ENCODE measurements at places on chromosomes 4 and X.

GRCh38 chr4:122894827-122895226 lies 27.6 kb downstream of the NUDT6 start:
- DNase-seq = no peak

- no peak for DNase-seq
Observed at GRCh38 chr4:41613386-41613785, 75.4 kb downstream of the LIMCH1 start.

- no peak for DNase-seq
Observed at GRCh38 chr4:8639777-8640720, 47.5 kb downstream of the CPZ start.

DNA sequence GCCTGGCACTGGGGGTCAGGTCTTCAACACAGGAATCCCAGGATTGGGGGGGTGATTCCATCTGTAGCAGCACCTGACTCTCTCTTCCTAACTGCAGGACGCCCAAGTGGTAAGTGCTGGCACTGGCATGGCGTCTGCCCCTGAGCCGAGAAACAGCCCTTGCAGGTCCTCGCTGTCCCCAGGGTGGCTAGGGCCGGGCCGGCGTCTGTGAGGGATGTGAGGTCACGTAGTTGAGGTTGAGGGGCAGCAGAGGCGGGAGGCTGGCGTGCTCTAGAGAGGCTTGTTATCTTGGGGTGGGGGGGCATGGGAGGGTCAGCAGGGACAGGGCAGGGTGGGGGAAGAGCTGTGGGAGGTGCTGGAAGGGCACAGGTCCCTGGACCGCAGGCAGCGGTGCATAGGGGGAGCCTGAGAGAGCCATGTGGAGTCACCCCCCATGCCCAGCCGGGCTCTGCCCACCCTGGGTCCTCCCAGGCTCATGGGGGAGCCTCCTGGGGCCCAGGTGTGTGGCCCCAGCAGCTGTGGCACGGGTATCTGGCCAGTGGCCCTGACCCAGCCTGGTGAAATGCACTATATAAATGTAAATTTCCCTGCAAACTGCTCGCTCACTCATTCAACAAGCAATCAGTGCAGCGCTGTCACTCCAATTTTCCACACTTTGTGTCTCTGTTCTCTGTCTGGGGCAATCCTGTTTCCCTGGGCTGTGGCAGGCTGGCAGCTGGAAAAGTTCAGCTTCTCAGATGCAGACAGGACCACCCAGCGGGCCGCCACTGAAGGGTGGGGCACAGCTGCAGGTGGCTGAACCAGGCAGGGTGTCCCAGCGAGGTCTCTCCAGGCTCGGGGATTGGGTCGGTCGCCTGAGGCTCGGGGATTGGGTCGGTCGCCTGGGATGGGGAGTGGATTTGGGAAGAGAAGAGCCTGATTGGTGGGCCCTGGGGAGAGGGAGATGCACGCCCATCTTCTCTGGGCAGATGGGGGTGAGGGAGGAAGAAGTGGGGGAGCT lies 102.2 kb upstream of the NKX1-1 start:
- DNase-seq = no peak

DNA sequence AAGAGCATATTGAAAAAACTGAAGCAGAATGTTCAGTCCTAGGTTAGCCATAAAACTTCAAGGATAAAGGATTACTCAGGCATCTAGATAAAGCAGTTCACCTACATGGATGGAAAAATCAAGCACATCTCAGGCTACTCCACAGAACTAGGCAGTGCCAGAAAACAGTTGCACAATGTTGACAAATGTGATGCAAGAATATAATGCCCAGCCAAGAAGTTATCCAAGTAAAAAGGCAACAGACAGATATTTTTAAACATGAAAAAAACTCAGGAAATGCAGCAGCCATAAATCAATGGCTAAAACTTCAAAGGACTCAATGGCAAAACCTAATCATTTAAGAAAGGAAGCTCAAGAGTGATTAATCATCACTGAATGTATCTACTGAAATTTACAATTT lies 456.0 kb upstream of the FAM241A start:
- no peak for DNase-seq

DNA sequence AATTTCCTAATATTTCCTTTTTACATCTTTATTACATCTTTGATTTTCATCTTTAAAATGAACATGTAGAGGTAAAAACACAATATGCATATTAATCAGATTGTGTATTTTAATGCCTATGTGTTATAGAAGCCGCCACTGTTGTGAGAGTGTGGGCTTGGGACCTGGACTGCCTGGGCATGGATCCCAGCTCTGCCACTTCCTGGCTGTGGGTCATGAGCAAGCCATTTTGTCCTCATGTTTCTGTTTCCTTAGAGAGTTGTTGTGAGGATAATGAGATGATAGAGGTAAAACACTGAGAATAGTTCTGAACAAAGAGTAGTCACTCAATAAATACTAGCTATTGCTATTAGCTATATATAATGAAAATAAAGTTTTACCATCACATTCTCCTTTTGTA lies 38.4 kb upstream of the SCOC start:
- DNase-seq = no peak

- no peak for DNase-seq
Observed at GRCh38 chr4:108901291-108901690, 138.4 kb upstream of the ETNPPL start.

DNA sequence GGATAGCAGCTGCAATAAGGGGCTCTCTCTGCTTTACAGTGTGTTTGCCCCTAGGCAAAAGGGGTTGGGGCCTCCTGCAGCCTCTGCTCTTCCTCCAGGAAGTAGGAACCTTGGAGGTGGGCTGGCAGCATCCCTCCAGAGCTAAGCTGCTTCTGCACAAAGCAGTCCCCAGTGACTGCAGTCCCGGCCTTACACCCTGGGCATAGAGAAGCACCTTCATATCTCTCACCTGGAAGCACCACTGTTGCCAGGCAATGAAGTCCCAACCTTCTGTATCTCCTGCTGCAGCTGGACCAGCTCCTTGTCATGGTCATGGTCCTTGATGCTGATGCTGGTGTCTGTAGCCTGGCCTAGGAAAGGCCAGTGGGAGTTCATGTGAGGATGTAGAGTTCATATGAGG lies 171.1 kb upstream of the TET2 start:
- no peak for DNase-seq

DNA sequence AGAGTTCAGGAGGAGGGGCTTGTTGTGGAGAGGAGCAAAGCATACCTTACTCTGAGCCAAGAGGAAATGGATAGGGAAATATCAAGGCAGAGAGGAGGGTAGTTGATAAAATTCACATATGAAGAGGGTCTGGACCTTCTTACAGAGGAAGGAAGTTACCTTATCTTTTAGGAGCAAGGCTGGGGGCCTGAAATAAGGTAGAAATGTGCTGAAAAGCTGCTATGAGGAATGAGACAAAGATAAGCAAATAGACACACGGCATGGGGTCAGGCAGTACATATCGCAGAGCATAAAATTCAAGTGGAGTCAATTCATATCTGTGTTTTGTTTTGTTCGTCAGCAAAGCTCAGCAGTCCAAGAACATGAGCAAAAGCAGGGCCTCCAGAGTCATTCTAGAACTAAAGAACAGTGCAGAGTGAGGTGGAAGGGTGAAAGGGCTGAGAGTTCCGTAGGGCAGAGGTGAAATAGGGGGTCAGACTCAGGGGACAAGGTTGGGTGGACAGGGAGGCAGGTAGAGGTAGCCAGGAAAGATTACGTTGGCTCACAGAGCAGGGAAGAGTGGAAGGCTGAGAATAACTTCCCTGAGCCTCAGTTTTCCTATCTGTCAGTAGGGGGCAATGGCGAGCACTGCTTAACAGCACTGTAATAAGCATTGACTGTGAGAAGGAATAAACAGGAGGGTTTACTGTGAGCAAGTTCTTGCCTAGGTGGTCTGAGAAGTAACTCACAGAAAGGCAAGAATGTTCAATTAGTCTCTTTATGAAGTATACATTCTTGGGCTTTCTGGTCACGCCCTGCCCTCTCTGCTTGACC lies 9.2 kb downstream of the VSIG4 start:
- DNase-seq = no peak

DNA sequence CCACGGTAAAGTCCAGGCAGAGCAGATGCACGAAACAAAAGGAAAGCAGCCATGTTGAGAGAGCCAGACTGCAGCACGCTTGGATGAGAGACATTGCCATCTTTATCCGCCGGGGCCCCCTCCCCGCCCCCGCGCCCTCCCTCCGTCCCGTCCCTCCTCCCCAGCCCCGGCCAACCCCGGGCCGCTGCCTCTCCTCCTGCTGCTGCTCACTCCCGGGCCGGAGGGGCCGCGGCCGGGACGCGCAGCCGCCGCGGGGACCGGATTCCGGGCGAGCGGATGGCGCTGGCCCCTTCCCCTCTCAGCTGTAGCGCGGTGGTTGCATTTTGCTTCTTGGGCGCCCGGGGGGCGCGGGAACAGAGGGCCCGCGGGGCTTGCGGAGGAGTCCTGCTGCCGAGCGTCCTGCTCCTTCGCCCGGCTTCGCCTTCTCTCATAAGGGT lies 542 bp downstream of the RNF150 start:
- no peak for DNase-seq

DNA sequence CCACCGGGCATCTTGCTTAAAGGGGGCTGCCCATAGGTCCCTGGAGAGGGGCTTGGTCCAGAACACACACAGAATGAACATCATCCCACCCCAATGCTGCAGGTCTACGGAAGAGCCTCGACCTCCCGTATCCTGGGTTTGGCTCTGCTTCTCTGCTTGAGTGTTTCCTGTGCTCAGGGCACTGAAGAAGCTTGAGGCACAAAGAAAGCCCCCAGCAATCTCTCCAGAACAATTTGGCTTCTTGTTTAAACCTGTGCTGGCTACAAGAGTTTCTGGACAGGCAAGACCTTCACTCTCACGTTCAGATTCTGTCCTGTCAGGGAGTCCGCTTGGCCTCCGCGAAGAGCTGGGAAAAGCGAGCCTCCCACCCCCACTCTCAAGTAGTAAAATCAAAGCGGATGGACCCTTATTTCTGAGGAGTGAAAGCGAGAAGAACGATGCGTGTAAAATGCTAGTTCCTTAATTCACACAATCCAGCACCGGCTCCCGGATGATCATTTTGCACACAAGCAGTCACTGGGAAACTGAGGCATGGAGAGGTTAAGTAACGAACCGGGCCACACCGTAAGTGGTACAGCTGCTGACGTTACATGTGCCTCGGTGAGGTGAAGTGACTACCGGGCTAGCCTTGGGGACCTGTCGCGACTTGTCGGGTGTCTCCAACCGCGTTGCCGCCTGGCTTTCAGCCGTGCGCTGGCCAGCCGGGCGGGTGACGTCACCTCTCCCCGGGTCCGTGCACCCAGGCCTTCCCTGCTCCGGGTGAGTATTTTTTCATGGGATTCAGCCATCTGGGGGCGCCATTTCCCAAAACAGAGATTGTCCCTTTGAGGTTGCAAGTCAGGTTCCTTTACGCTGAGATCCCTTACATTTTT lies 3.1 kb upstream of the SFRP2 start:
- no peak for DNase-seq

DNA sequence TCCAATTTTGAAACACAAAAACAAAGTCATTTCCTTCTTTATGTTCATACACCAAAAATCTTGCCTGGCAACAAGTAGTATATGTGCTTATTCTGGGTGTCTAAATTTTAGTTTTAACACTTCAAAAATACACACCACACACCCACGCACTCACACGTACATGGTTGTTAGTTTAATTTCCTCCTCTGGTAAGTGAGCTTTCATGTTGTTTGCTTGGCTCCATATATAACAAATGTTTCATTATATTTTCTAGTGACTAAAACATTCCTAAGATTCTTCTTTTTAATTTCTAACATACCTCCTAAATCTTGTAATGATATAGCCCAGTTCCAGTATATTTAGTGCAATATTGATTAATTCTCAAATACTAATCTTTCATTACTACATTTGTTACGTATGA lies 80.9 kb downstream of the PRDM5 start:
- no peak for DNase-seq

- DNase-seq = no peak
Observed at GRCh38 chrX:129908636-129909035, 2.7 kb downstream of the UTP14A start.

DNA sequence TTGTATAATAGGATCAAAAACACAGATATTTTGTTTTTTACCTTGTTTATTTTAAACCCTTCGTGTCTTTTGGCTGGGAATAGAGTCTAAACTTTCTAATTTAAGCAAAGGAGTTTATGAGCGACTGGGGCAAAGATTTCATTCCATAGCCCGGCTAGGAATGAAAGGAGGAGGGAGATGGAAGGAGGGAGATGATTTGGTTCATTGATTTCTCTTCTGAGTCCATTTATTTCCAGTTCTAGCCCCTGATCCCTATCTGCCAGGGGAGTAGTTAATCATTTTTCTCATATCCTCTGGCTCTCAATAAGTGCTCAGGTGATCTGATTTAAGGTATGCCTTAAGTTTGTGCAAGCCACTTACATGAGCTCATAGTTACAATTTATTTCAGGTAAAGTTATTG lies 120.0 kb downstream of the SPRY1 start:
- DNase-seq = no peak

DNA sequence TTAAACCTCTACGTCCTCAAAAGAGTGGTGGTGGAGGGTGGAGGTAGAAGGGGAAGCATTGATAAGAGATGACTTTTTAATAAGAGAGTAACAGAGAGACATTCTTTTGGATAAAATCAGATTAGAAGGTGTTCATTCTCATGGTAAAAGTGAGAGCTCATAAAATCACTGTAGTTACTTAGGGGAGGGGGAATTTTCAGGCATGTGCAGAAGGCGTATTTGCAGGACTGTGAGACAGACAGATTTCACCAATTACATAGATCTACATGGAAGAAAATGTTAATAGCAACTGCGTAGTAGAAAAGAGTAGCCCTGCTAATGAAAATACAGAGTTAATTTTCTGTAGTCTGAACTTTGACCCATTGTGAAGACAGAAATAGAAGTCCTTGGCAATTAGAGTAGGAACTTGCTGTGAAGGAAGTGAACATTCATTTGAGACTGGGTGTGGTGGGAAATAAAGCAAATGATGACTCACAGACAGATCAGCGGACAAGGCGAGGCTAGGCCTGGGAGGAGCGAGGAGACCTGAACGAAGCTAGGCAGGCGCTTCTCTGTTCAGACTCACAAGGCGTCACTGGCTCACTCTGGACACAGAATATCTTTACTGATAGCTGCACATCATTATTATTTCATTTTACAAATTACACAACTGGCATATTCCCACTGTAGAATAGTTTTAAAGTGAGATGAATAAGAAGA lies 57.2 kb upstream of the FAM9C start:
- no peak for DNase-seq

DNA sequence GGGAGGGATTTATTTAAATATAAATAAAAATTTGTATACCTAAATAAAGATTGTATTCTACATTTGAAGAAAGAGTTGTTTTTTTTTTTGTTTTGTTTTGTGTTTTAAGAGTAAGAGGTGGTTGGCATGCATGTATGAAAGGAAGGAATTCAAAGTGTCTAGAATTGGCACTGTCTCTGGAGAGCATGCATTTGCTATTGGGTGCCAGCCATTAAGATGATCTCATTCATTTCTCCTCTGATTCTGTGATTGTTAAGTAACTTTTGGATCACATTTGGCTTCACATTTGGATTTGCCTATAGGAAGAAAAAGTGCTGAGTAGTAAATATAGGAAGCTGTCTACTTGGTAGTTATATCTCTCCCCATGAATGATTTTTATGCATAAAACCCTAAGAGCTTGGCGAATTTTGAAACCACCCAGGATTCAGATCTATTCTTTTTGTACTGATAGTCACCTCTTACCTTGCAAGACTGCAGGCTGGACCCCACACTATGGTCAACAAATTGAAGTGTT lies 7.8 kb upstream of the BOD1L1 start:
- DNase-seq = no peak

GRCh38 chrX:25067271-25068172 lies 51.8 kb upstream of the ARX start:
- no peak for DNase-seq
